ENCODE measurements at places on chromosomes 12 and 14. TPM values are rescaled to one million over a fixed set of nuclear protein-coding genes. Genes with fewer than 3 reads are reported as not detected.

CD163L1 gene
- not detected for polyA plus RNA-seq

C14orf180 gene
- polyA plus RNA-seq: not detected

C3AR1 gene
- polyA plus RNA-seq: 0.54 TPM

OTX2 gene
- not detected for polyA plus RNA-seq

PTPRB gene
- polyA plus RNA-seq: not detected

COL2A1 gene
- not detected for polyA plus RNA-seq

DNA sequence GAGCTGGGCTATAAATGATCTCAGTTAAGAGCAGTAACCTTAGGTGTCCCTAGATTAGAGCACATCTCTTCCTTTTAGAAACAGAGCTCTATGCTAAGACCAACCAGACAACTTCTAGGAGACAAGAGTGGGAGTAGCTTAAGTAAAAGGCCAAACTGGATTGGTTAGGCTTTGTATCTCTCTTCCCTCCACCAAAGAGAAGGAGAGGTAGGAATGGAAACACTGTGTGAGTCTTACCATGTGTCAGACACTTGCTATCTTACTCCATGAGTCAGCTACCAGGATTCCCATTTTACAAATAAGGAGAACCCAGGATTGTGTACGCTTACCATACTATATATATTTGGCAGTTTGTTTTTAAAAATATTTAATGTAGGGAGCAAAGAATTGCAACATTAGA, 122.9 kb downstream of the PAX9 start:
- DNase-seq: no peak

DNA sequence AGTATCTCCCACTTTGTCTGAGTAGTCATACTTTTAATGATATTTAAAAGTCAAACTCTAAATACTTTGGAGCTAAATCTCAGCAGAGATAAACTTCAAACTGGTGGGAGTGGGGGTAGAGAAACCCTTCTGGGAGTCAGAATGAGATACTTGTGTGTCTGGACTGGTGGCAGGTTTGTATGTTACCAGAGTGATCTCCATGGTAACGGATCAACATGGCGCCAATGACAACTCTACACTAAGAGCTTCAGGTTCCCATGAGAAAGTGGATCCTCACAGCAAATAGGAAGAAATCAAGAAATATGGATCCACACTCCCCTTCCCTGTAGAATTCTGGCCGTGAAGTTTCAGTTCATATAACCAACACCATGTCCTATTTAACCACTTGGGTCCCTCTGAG, 121.9 kb downstream of the ETV6 start:
- DNase-seq: no peak

- DNase-seq: no peak
These were observed 91.6 kb upstream of the PTPRQ start for GRCh38 chr12:80352474-80352873.

DNA sequence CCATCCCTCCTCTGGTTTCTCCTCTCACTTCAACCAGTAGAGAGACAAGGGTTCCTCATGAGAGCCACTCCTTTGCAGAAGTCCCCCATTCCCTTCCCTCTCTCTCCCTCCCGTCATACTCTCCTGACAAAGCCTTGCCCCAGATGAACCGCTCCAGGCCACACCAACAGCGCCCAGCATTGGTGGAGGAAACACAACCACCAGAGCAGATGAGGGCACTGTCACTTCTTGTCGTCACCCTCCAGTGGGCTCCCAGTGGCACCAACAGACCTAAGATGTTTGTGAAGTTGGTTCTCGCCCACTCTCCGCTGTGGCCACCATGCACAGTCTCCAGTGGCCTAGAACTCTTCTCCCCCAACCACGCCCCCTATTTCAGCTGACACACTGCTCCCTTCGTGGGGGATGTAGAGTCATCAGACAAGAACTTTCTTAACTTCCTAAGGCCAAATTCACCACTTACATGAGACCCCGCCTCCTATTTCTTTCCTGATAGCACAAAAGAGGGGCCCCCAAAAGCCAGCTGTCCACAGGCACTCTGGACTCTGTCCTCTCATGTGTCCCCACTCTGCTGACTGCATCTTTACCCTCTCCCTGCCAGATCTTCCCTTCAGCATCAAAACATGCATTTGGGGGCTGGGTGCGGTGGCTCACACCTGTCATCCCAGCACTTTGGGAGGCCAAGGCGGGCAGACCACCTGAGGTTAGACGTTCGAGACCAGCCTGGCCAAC, 29.2 kb upstream of the PLEKHG6 start:
- DNase-seq: no peak

DNA sequence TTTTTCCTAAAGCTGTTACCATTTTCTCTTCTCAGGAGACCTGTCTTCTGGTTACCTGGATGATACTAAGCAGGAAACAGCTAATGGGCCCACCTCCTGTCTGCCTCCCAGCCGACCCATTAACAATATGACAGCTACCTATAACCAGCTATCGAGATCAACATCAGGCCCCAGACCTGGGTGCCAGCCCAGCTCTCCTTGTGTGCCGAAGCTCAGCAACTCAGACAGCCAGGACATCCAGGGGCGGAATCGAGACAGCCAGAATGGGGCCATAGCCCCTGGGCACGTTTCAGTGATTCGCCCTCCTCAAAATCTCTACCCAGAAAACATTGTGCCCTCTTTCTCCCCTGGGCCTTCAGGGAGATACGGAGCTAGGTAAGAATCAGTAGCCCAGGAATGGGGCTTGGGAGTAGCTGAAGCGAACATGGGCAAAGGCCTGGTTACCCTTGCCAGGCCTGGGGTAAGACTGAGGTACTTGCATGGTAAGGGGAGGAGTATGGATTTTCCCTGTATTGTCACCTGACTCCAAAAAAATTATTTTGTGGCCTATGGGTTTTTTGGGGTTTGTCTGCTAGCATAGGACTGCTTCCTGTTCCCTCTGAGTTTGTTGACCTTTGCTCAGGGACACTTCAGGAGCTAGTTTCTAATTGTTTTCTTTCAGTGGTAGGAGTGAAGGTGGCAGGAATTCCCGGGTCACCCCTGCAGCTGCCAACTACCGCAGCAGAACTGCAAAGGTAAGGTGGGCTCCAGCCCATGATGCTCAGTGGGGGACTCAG, 26.6 kb downstream of the TRAFD1 start:
- no peak for DNase-seq

DNA sequence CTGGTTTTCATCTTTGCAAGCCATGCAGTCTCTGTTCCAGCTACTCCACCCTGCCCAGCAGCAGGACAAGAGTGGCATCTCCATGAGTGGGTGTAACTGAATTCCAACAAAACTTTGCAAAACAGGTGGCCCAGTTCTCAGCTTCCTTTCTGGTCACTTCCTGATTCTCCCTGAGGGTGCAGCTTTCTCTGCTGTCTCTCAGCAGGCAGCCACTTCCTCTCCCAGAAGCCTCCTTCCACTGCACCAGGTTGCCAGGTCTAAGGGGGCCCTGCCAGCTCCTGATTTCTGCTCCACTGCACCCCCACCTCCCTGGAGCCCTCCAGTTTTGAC, 341.0 kb upstream of the FKBP4 start:
- no peak for DNase-seq

DNA sequence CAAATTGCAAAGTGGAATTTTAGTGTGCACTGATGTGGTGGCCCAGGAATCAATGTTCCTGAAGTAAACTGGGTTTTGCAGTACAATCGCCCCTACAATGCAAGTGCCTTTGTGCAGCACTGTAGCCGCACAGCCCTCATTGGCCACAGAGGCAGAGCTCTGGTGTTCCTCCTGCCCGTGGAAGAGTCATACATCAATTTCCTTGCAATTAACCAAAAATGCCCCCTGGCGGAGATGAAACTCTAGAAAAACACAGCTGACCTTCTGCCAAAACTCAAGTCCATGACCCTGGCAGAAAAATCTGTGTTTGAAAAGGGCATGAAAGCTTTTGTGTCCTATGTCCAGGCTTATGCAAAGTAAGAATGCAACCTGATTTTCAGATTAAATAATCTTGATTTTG, 117.9 kb upstream of the PRB2 start:
- no peak for DNase-seq

GRCh38 chr12:5488626-5488955, 56.7 kb downstream of the NTF3 start:
- no peak for DNase-seq

GRCh38 chr12:70663838-70664237, 26.6 kb upstream of the PTPRB start:
- DNase-seq: no peak

GRCh38 chr14:92315050-92315805, 7.7 kb upstream of the SLC24A4 start:
- no peak for DNase-seq

DNA sequence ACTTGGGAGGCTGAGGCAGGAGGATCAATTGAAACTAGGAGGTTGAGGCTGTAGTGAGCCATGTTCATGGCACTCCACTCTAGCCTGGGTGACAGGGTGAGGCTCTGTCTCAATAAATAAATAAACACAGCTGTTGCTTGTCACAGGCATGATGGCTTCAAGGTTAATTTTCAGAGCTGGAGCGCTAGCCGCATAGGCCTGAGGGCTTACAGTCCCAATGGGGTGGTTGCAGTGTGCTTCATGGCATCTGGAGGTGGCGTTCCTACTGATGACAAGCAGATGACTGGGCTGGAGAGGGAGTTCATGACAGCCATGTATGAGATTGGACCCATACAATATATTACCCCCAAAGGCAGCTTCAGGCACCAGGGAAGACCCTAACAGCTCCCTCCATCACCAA, 1.6 kb upstream of the FMNL3 start:
- DNase-seq: no peak
